Non-pigmented ciliary epithelial cell (primary cell): ENCODE measurements at places on chromosomes 13 and 19.

DNA sequence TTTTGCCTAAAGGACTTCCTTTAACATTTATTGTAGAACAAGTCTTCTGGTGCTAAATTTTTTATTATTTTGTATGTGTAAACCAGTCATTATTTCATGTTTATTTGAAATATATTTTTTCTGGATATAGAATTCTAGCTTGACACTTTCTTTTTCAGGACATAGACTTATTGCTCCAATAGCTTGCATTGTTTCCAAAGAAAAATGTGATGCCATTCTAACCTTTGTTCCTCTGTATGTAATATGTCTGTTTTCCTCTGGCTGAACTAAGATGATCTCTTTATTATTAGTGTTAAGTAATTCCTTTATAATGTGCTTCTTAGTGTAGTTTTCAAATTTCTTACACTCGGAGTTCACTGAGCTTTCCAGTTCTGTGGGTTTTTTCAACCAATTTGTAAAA, 174.1 kb upstream of the STARD13 start:
- DNase-seq = no peak

DNA sequence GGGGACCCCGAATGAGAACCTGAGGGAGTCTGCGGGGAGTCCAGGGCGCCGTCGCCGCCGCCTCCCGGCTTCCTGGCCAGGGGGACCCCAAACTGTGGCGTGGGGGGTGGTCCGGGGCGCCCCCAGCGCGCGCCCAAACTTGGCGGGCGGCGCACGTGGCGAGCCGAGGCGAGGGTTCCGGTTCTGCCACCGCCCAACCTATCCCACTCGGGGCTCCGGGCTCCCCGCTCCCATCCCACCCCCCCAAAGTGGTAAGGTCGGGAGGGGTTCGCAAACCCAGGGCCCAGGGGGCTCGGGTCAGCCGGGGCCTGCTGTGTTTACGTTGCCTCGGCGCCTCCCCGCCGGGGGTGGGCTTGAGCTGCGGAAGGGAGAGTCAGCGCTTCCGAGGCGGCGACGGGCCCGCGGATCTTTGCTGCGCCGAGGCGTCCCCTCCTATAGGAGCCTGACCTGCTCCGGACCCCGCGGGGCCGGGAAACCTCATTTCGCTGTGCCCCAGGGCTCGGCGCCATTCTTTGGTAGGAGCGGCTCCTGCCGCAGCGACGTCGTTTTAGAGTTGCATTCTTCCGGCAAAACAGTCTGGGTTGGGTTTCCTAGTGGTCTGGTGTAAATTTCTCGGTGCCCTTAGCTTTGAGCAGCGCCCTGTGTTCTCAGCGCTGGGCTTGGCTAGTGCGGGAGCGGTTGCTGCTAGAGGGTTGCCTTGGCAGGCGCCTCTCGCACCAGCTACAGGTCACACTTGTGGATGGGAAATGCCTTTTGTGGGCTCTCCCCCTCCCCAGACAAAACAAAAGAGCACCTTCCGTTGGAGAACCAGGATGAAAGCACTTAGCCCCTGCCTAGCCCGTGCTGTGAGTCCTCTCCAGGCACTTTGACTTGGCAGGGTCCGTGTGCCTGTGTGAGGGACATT, 1.2 kb downstream of the DAZAP1 start:
- DNase-seq = no peak

GRCh38 chr19:52336791-52337381, 843 bp downstream of the ZNF610 start:
- DNase-seq = no peak

GRCh38 chr19:37953918-37954303, 46.9 kb downstream of the SIPA1L3 start:
- DNase-seq = no peak

GRCh38 chr13:26325876-26326275, 71.9 kb downstream of the CDK8 start:
- DNase-seq = no peak

- no peak for DNase-seq
Observed at GRCh38 chr19:2166741-2167738, 3.3 kb downstream of the DOT1L start.

DNA sequence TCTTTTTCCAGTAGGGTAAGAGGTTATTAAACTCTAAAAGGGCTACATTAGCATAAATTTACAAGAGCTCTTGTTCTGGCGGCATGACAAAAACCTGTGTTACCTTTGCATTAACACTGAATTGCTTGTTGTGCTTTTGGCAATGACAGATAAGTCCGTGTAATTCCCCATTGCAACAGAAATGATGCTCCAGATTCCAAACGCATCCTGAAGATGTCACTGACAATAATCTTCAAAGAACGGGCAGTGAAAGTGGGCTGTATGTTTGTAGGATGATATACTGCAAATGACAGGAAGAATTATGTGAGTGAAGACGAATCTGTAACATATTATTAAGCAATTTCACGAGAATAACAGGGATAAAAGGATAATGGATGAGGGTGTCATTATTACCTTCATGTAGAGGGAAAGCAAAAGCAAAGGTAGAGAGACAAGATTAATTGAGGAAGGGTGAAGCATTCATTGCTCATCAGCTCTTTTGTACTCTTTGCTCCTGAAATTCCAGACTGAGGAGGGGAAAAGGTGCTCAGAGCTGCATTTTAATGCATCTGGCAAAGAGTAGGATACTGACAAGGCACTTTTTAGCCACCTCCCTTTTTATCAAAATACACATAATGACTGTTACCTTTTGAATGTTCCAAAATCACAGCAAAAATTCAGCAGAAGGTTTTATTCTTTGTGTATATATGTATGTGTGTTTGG, 38.5 kb upstream of the MAB21L1 start:
- no peak for DNase-seq

DNA sequence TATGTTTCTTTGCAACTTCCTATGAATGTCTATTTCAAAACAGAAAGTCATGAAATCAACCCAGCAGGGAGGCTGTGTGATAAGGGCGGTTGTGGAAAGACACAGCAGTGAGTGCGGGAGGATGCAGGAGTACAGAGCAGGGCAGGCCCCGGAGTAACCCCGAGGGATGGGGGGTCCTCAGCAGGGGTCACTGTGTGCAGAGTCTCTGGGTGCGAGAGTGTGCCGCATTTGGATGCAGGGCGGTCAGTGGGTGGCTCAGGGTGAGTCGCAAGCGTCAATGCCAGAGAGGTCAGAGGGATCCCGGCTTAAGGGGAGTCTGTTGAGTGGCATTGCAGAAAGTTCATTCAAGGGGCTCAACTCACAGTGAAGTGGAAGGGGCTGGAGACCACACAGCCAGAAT, 147.8 kb downstream of the STK24 start:
- no peak for DNase-seq

DNA sequence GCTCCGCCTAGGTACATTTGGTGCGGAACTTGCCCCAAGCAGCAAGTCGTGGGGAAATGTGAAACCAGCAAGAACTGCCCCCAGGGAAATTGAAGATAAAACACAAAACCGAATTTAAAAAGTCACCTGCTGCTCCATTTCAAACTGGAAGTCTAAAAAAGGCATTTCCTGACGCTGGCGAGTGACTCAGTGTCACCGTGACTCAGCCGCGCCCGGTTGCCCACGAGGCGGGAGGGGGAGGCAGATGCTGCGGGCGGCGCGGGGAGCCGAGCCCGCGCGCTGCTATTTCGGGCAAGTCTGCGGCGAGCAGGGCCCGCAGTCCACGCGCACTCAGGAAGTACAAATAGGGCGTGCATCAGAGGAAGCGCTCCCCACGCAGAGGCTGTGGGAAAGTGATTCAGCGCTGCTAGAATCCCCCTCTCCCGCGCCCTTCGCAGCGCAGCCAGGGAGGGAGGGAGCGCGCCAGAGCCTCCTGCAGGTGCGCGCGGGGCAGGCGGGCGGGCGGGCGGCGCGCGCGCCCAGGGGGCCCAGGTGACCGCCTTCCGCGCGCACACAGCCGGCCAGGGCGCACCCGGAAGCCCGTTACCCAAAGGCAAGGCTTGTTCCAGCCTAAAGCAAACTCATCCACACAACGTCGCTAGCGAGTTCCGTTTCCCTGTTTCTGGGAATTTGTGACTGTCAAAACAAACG, 168.8 kb downstream of the COL4A1 start:
- peak; percentile 48 for DNase-seq

DNA sequence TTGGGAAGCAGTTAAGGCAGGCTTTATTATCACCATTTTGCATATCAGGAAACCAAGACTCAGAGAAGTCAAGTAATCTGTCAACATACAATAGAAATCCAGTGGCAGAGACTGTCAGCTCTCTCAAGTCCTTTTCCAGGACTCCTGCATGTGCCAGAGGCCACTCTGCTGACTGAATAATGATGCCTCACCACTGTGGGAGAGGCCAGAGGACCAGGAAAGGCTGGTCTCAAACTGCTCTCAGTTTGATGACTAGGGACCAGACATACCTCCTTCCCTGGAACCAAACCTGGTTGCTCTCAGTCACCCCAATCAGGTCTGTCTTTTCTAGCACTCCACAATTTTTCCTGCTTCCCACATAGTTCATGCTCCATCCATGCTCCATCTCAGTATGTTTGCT, 8.0 kb downstream of the RNASEH2B start:
- no peak for DNase-seq

- no peak for DNase-seq
Observed at GRCh38 chr13:22757530-22758120, 423.2 kb upstream of the SGCG start.

DNA sequence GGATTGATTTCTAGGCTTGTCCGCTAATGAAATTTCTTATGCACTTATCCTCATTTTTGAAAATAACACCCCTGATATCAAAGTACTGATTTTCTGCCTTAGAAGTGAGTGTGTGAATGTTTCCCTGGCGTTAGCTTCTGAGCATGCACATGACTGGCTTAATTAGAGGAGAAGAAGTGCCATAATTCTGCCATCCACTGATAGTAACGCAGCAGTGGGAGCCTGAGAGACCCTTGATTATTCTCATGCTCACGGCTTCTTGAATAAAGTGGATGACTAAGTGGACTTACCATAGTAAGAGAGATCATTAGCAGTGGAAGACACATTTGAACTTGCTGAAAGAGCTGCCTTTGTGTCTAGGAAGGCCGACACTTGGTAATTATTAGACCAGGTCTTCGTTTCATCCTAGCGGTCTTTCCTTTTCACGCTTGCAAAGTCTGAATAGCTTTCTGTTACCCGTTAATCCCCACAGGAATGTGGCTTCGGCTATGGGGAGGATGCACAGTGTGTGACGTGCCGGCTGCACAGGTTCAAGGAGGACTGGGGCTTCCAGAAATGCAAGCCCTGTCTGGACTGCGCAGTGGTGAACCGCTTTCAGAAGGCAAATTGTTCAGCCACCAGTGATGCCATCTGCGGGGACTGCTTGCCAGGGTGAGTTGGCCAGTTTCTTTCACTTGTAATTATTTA, 45.3 kb downstream of the TNFRSF19 start:
- DNase-seq = peak; percentile 72

DNA sequence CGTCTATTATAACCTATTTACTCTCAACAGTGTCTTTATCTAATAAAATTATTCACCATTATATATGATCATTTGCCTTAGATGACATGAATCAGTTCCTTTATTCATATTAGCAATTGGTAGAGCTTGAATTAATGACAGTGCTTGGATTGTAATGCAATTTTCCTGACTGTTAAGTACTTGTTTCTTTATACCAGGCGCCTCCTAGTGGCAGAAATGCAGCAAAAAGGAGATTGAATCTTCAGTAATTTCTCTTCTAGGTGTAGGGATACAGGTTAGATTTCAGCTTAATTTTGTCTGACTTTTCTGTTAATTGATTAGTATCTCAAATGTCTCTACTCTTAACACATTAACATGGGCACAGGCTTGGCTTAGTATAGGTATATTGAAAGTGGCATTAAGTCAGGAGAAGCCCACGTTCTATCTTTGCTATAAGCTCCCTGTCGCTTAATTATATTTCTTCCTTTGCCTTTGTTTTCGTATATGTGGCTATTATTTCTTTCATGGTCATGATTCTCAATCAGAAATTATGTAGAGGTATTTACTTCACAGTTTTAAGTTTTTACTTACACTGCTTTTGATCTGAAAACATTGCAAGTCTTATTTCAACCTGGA, 9.1 kb upstream of the LHFPL6 start:
- no peak for DNase-seq

DNA sequence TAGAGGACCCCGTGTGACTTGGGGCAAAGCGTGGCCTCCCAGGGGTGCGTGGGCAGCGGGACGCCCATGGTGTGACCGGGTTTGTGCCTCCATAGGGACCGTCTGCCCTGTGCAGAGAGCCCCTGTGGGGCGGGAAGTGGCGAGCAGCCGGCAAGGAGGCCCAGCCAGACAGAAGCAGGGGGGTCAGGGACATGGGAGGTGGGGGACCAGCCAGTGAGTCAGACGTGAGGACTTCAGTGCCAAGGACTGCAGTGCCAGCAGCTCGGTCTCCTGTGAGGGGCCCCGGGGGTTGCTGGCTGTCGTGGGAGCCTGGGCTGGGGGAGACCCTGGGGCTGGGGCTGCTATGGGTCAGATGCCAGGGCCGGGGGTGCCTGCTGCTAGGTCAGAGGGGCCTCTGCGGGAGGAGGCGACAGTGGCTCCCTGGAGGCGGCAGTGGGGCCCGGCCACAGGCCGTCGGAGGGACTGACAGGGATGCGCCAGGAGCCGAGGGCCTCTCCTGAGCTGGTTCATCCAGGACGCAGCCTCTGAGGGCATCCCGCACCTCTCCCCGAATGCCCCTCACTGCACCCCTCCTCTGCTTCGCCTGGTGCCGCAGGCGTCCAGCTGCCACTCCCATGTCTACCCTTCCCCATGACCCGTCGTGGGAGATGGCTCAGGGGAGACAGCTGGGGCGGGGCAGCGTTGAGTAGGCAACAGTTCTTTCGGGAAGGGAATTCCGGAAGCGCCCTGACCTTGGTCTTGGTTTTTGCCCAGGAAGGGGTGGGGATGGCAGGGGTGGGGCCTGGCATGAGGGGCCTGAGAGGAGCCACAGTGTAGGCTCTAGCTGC, 80.0 kb downstream of the KDM4B start:
- no peak for DNase-seq

DNA sequence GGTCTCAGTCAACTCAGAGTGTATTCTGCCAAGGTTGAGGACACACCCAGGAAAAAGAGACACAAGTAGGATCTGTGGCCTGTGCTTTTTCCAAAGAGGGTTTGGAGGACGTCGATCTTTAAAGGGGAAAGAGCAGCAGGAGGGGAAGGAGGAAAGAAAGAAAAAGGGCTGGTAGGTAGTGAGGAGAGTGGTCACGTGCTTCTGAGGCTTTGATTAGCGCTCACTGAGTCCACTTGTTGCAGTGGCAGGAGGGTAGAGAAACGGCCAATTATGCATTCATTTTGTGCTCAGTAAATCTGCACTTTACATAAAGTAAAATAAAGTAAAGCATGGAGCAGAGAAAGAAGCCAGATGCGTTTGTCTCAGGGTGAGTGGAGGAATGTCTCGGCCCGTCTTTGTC, 126.0 kb upstream of the VSTM2B start:
- DNase-seq = no peak

DNA sequence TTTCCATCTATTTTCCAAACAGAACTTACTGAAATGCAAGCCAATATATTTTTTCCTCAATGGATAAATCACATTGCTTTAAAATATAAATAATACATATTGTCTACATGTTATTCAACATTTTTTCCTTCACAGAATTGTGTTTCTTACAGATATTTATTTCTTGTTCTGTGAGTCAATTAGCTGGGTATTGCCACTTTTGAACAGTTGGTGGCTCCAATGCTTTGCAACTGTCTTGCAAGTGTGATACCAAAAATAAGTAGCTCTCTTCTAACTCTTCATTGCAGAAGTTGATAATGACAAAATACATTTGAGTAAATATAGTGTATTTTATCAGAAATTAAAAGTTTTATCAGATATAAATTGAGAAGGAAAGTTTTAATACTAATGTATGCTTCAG, 17.1 kb upstream of the GPC5 start:
- DNase-seq = no peak
